ENCODE measurements at places on chromosomes 11 and 22.

- no peak for DNase-seq
These were observed 51.7 kb downstream of the FLI1 start for GRCh38 chr11:128745311-128746136.

GRCh38 chr11:35363246-35363801 is 56.0 kb downstream of the SLC1A2 start:
- DNase-seq, result no peak

GRCh38 chr11:66532784-66533183 is 13.1 kb downstream of the ZDHHC24 start:
- no peak for DNase-seq

- no peak for DNase-seq
These were observed 30.5 kb upstream of the P4HA3 start for GRCh38 chr11:74341921-74342320.

GRCh38 chr22:40014667-40015248 is 20.0 kb downstream of the FAM83F start:
- peak; percentile 52 for DNase-seq

DNA sequence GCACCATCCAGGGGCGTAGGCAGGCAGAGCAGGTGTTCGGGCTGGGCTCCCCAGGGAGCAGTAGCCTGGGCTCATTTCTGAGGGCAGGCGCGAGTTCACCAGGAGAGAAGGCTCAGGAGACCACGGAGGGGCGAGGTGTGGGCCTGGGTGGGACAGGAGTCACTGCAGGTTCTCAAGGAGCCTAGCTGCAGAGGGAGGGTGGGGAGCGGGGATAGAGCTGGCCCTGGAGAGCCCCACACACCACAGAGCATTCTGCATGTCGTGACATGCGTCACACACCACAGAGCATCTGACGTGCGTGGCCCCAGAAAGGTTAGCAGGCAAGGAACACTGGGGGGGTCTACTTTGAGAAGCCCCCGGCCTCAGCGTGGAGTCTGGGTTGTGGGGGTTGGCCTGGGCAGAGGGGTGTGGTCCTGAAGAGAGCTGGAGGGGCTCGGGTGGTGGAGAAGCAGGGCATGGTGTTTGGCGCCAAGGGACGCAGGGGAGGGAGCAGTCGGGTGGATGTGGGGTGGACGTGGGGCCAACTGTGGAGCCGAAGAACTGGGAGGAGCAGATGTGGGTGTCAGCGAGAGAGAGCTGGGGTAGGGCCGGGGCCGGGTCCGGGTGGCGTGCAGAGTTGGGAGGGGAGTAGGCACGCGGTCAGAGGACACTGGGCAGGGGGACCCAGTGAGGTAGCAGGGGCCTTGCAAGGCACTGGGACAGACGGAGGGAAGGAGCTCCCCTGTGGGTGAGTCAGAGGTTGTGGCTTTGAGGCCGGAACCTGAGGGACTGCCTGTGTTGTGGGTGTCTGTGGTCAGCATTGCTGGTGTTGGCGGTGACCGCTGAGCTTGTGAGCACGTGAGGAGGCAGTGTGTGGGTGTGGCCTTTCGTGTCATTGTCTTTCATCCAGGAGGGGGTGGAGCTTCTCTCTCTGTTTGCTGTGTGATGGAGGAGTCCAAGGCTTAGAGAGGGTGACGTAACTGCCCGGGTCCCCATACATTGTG is 25.5 kb downstream of the CTTN start:
- no peak for DNase-seq

GRCh38 chr11:7451520-7451919 is 33.8 kb upstream of the OLFML1 start:
- DNase-seq, result no peak

- no peak for DNase-seq
These were observed 214.7 kb upstream of the SYN3 start for GRCh38 chr22:33272871-33273270.

Data from HuH-7 (cell line).